Right cardiac atrium (tissue), 5 donors: ENCODE measurements at places on chromosomes 3 and 15. TPM values are rescaled to one million over a fixed set of nuclear protein-coding genes. Genes with fewer than 3 reads are reported as not detected.
A peak's percentile ranks its signal among the peaks of the same experiment; 100 is the strongest.

Gene SPINT1
- 0.43 TPM for polyA plus RNA-seq

Gene NLGN1
- polyA plus RNA-seq, result 0.48 TPM

GRCh38 chr3:105974381-105974780 lies 105.6 kb upstream of the CBLB start:
- DNase-seq, result no peak

GRCh38 chr15:89900849-89901248 lies 7.1 kb upstream of the AP3S2 start:
- DNase-seq, result no peak

DNA sequence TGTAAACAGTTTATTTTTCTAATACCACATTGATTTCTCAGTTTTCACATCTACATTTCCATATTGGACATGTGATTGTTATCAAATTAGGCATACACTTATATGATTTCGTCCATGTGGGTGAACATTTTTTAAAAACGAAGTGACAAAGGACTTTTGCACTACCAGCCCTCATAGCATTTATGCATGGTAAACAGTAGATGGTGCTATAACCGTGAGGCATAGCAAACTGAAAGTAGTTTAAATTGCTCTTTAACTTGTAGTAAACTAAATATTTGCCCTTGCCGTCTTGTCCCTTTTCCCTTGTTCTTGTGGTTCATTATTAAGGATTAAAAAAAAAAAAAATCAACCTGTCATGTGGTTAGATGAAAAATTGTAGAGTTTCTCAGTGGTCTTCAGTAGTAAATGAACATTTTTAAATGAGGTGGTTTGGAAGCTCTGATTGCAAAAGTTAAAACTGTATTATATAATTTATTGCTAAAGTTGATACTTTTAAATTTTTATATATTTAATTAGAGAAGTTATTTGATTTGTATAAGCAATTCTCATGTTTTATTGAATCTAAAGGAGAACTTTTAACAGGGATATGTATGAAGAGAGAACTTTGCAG lies 24.0 kb downstream of the STX19 start:
- no peak for DNase-seq

GRCh38 chr3:127031413-127031810 lies 48.5 kb downstream of the PLXNA1 start:
- DNase-seq, result peak; percentile 41
